Hematopoietic multipotent progenitor cell treated with erythropoietin and hydrocortisone succinate and interleukin-3 and kit ligand, for 6 days (in vitro differentiated cells): ENCODE measurements at places on chromosomes 16 and 17.

GRCh38 chr16:88468275-88469129 lies 15.4 kb downstream of the ZFPM1 start:
- DNase-seq, result peak; percentile 95

DNA sequence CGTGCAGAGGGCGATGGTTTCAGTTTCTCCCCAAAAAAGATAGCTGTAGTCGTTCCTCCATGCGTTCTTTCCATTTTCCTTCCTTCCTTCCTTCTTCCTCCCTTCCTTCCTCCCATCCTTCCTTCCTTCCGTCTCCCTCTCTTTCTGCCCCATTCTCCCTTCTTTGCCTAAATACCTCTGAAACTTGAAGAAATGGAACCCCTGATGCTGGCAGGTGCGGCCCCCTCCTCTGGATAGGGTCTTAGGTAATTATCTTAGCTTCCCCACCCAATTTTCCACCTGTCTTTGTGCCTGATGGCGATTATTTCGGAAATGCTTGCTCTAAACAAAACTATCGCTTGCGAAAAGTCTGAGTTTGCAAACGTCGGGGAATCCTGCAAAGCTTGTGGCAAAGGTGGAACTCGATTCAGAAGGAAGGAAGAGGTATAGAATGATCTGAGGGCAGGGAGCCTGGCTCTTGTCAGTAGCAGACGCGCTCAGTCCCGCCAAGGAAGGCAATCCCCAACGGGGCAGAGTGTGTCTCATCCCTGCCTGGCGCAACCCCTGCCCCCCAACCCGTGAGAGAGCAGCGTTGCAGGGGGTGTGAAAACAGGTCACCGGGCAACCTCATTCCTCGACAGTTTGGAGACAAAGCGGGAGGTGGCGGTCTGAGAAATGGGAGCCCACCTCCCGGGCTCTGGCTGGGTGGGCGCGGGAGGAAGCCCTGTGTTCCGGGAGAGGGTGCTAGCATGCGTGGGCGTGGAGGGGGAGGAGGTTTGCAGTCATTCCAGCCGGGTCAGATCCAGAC lies 2.9 kb upstream of the CBX8 start:
- DNase-seq, result peak; percentile 37

DNA sequence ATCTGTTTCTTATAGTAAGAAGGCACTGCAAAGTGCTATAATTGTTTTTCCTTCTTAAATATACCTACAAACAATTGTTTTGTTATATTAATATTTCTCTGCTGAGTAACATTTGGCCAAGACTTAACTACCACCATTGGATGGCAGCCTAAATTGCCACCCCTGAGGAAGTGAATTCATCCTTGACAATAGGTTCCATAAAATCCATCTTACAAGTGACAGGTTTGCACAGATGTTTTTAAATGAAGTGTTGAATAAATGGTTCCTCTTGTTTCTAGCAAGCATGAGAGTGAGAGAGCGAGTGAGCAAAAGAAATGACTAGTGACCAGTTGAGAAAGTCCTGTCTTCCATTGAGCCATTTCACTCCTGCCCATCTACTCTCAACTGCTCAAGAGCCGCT lies 8.3 kb upstream of the MPHOSPH6 start:
- no peak for DNase-seq

GRCh38 chr17:40541873-40542557 lies 23.3 kb downstream of the CCR7 start:
- DNase-seq, result no peak

- no peak for DNase-seq
Measured at GRCh38 chr17:17134957-17135333, 71.2 kb downstream of the PLD6 start.

GRCh38 chr17:48593840-48594537 lies 410 bp upstream of the HOXB5 start:
- DNase-seq, result peak; percentile 88

GRCh38 chr17:67247416-67247900 lies 2.5 kb upstream of the HELZ start:
- no peak for DNase-seq

DNA sequence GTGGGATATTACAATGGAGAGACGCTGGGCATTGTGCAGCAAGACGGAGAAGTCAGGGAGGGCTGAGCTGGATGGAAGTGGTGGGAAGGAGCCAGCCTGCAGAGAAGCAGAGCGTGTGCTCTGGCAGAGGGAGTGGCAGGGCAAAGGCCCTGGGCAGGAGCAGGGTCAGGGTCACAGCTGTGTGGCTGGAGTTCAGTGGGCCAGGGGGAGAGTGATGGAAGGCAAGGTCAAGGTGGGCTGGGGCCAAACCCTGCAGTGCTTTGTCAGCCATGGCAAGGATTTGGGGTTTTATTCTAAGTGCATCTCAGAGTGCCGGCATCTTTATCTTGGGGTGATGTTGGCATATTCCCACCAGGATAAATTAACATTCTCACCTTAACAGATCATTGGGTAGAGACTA lies 31.9 kb upstream of the C16orf78 start:
- no peak for DNase-seq

GRCh38 chr16:81471882-81472281 lies 27.3 kb downstream of the CMIP start:
- DNase-seq, result no peak

DNA sequence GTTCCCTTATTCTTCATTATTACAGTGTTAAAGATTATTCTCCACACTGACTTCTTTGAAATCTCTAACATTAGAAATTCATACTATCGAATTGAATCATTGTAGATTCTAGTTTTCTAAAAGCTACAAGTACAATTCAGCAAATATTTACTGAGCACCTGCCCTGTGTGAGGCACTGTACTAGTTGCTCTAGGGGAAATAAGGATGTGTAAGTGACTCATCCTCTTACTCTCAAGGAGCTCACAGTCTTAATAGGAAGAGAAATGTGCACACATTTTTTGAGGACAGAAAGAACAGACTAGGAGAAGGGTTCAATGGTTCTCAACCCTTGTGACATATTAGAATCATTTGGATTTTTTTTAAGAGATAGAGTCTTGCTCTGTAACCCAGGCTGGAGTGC lies 7.7 kb upstream of the SLFN12L start:
- no peak for DNase-seq

- peak; percentile 19 for DNase-seq
Measured at GRCh38 chr17:7574176-7574953, 5.1 kb upstream of the CD68 start.

- no peak for DNase-seq
Measured at GRCh38 chr17:83024218-83024971, 55.0 kb upstream of the METRNL start.

DNA sequence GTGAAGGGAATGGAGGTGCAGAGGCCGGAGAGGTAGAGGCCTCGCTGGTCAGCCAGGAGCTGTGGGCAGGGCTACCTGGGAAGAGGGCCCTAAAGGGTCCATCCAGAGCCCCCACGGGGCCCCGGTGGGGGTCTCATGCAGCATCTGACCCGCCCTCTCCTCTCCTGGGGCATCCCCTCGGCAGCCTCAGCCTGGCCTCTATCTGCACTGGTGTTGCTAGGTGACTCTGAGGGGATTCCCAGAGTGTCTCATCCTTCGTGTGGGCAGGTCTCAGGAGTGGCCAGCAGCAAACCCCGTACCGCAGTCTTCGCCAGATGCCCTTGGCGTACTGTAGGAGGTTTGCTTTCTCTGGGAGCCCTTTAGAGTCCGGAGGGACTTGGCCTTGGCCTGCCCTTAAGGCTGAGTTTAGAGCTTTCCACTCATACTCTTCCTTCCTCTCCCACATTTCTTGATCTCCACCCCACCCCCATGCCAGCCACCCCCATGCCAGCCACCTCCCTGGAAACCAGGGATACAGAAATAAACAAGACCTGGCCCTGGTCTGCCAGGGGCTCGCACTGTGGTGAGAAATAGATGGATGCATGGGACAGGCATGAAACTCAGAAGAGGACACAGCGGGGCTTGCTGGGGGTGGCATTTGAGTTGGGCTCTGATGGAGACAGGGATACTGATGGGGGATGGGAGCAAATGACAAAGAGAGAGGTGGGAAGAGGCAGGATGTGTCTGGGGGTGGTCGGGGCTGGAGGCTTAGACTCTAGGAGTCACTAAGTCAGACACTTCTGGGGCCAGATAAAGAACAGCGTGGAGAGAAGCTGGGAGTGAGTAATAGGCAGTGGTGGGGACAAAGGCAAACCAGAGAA lies 9.9 kb downstream of the SLC5A10 start:
- no peak for DNase-seq
